ENCODE measurements at places on chromosomes 2 and 18. TPM values are rescaled to one million over a fixed set of nuclear protein-coding genes. Genes with fewer than 3 reads are reported as not detected.
A peak's percentile ranks its signal among the peaks of the same experiment; 100 is the strongest.

- no peak for DNase-seq
Measured at GRCh38 chr18:61921621-61922235, 28.9 kb upstream of the RNF152 start.

GRCh38 chr2:37919631-37920032 is 5.5 kb upstream of the RMDN2 start:
- no peak for DNase-seq

DNA sequence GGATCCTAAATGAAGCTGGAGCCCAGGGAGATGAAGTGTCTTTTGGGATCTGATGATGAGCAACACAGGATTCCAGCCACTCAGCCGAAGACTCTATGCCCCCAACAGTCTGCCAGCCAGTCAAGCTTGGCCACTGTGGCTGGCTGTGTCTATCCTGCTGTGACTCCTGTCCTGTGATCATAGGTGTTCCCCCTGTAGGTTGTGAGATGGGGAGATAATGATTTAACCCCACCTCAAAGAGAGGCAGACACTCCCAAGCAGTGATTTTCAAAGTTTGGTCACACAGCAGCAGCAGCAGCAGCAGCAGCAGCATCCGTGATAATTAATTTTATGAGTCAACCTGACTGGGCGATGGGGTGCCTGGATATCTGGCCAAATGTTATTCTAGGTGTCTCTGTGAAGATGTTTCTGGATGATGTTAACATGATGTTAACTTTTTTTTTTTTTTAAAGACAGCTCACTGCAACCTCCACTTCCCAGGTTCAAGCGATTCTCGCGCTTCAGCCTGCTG is 21.4 kb upstream of the RHOB start:
- no peak for DNase-seq

- no peak for DNase-seq
Measured at GRCh38 chr2:127098711-127099110, 8.2 kb downstream of the BIN1 start.

- peak; percentile 16 for DNase-seq
Measured at GRCh38 chr18:11154368-11154989, 5.1 kb upstream of the PIEZO2 start.

DNA sequence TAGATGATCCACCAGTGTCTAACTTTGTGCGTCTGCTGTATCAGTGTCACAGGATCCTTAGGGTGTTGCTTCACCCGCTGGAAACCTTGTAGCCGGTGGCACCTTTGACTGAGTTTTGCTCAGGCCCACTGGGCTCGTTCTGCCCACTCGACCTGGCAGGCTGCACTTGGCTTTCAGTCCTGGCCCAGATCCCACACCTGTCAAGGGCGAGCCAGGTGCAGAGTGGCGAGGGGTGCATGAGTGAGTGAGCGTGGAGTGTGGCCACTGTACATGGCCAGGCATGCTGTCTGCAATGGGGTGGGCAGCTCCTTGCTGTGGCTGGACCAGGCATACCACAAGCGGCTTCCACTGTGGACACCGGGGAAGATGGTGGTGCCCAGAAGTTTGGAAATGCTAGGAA is 179.0 kb downstream of the FAM210A start:
- no peak for DNase-seq

DNA sequence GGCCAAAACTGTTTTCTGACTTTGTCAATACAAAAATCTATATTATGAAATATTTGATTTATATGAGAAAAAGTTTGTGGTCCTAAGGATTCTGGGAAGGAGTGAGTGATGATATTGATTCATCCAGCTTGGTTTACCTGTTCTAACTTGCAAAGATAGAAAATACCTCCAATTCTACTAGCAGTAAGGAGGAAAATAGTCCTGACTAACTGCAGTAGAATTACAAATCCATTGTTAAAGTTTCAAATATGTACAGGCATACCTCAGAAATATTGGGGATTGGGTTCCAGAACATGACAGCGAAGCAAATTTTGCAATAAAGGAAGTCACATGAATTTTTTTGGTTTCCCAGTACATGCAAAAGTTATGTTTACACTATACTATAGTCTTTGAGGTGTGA is 158.8 kb upstream of the CYRIA start:
- DNase-seq, result no peak

GRCh38 chr2:109066917-109067597 is 61.9 kb upstream of the SH3RF3 start:
- DNase-seq, result no peak

Gene TWIST2
- 15.7 TPM for polyA plus RNA-seq

Gene FOXD4L1
- polyA plus RNA-seq, result 0.02 TPM
